Stimulated activated CD4-positive, alpha-beta T cell treated with anti-CD3 and anti-CD28 coated beads, TNF-alpha, amount 100 ng/mL, for 4 hours (primary cell): ENCODE measurements at places on chromosomes 11 and 22.

- DNase-seq = no peak
Measured at GRCh38 chr11:111737444-111738210, 28.6 kb downstream of the PPP2R1B start.

DNA sequence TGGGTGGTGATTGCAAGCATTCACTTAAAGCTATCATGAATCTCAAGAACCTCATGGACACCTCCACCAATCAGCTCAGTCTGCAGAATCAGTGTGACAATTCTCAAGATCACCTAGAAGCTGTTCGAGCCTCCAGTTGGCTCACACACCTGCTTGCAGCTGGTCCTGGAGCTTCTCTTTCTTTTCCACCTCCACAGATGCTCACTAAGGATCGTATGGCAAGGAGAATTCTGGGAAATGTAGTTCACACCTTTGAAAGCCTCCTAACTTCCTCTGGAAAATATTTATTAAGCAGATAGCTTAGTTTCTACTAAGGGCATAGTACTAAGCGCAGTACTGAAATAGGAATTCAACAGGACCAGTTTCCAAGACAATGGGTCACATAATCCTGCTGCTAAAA lies 26.2 kb downstream of the FSHB start:
- no peak for DNase-seq

DNA sequence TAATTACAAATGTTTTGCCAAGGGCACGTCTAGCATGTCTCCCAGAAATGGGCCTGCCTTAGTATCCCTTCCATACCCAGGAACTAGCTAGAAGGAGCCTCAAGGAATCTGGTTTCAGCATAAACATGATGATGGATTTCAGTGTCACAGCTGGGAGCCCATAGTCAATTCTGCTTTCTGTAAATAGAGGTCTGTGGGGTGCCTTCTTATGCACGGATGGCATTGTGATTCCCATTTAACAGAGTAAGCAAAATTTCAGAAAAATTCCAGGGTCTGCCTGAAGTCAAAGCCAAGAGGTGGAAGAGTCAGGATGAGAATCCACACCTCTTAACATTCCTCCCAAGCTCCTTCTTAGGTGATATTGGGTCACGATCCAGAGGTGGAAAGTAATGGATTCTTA lies 12.1 kb downstream of the DUSP18 start:
- no peak for DNase-seq

GRCh38 chr11:27837895-27838563 lies 137.8 kb upstream of the BDNF start:
- no peak for DNase-seq

DNA sequence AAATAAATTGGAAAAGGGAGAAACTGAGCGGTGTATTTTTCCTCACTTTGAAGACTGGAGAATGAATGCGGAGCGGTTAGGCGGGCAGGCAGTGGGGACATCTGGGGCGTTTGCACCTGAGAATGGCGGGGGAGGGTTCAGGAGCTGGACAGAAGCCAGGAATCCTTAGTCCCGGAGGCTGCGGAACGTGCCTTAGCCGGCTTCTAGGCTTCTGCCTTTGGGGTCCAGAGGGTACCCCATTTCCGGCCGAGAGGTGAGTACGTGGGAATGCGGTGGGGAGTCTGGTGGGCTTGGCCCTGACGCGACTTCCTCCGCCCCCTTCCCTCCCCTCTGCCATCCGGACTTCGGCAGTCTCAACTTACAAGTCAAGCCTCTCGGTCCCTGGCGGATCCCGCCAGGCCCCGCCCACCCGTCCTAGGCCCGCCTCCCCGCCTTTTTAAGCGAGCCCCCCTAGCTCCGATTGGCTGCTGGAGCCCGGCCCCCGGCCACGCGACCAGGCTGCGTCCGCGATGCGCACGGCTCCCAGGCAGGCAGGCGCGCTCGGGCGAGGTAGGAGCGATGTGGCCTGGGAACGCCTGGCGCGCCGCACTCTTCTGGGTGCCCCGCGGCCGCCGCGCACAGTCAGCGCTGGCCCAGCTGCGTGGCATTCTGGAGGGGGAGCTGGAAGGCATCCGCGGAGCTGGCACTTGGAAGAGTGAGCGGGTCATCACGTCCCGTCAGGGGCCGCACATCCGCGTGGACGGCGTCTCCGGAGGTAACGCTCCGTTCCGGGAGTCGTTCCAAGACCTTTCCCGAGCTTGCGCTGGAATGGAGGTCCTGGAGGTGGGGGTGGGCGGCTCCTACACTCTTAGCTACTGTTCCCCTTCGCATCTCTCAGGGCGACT lies at the start of gene GCAT:
Gene GCAT (plus strand): TSS at position 525 of the 884 bp plus-strand sequence. CDS start 34 bp downstream, at position 559.
- peak; percentile 80 for DNase-seq

DNA sequence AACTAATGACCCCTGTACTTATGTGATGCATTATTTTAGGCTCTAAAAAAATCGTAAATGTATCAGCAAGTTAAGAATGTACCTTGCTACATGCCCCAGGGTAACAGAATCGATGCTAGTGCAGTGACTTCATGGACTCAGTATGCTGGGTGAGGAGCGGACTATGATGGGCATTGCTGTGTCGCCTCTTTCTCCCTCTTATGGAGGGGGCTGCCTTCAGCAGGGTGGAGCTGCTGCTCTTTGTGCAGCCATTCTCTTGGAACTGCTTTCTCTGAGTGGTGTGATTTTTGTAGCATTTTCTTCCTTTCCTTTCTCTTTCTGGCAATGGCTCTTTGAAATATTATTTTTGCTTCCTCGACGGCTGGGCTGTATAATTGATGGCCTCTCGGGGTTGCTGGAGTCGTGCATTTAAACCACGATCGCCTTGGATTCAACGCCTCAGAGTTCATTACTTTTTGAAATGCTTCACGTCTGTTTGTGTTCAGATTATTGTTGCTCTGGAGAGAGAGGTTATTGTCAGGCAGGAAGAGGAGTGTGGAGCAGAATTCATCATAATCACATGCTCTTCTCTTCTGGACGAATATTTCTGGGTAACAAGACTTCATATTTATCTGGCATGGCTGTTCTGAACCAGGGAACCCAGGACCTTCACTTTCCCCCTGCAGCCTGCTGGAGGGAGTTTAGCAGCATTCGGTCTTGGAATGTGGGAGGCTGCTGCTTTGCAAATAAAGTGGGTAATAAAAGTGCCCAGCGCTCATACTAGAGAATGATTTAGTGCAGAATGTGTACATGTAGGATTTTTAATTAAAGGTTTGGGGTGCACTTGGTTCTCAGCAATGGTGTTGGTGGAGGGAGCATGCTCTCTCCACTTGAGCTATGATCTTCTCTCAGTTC lies 804.2 kb downstream of the NTM start:
- DNase-seq = no peak

- DNase-seq = no peak
Measured at GRCh38 chr11:126613272-126613671, 257.8 kb downstream of the ST3GAL4 start.

DNA sequence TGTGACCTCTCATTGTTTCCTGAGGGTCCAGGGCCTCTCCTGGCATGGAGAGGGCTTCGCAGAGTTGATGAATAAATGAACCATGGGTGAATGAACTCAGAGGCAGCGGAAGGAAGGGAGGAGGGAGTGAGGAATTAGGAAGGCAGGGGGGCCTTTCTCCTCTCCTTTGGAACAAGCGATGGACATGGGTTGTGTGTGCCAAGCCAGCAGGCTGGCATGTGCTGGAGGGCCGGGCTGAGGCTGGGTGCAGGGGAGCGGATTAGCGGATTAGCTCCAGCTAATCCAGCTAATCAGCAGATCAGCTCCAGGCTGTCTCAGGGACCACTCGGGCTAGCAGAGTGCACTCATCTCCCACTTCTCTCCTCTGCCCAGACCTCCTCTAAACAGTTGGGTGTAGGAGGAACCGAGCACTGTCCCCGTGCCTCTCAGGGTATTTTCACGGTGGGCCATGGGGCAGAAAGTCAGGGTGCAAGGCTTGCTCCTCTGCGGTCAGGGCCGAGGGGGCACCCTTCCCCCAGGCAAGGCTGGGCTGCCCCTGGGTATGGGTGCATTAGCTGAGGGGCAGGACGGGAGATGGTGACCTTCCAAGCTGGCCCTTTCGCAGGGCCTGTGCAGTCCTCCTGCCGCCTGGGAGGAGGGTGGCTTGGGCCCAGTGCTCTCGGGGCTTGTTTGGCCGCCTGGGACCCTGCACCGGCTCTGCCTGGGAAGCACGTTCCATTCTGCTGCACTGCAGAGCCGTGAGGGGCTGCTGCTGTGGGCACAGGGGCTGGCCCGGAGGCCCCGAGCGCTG lies 120.3 kb upstream of the B3GAT1 start:
- no peak for DNase-seq

- DNase-seq = no peak
Measured at GRCh38 chr11:60810151-60810550, 25.0 kb downstream of the MS4A10 start.

GRCh38 chr11:100612766-100613165 lies 74.3 kb upstream of the ARHGAP42 start:
- no peak for DNase-seq

DNA sequence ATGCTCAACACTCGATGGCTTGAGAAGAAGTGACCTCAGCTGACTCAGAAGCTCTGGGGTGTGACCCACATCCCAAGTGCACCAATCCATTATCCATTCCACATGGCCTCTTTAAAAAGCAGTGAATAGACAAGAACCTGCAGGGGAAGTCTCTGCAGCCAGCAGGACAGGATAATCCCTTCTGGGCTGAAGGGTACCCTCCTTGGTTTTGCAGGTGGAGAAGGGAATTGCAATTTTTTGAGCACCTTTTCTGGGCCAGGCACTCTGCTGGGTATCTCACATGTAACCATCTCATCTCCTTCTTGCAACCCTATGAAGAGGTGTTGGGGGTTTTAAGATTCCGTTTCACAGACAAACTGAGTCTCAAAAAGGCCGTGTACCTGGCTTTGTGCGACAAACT lies 76.6 kb downstream of the MYO18B start:
- no peak for DNase-seq

DNA sequence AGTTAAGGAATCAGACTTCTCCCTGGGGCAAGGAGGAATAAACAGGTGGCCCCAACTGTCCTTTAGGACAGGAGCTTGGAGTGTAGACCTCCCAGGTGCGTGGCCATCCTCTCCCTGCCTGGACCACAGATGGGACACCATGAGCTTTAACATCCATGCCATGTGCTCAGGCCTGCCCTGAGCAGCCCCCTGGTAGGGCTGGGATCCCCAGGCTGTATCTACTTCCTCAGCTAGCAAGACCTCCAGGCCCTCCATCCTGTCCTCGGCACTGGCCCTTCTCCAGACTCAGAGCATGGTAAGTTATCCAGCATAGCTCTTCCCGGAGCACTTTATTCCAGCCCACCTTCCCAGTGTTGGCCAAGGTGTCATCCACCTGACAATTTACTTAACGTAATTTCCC lies 5.7 kb downstream of the CD6 start:
- no peak for DNase-seq

- no peak for DNase-seq
Measured at GRCh38 chr11:44007481-44008087, 40.2 kb upstream of the ACCSL start.

DNA sequence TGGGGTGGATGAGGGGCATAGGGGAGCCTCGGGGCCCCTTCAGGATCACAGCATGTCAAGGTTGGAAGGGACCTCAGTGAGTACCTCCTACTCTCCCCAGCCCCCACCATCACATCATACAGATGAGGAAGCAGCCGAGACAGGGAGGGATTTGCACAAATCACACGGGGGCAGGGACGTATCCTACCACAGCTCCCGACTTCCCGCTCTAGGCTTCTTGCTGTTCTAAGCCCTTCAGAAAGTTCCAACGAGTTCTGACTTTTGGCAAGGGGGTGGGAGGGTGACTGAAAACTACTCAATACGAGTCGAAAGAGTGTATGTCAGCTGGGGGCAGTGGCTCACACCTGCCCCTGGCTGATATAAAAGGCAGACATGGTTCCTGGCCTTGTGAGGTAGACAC lies 4.7 kb upstream of the RAD9A start:
- DNase-seq = no peak

DNA sequence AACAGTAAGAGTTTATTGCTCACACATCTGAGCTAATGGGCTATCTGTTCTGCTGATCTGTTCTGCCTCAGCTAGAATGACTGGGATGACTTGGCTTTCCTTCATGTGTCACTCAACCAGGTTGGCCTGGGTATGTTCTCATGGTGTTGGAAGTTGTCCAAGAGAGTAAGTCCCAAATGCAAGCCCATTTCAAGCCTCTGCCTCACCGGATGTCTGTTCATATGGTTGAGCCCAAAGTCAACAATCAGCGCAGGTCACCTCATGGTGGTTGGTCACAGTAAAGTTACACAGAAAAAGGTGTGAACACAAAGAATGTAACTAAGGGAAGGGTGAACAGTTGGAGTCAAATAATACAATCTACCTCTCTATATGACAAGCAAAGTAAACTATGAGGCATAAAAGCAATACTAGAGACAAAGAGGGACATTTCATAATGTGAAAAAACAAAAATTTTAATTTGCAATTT lies 1.9 kb downstream of the GDPD4 start:
- DNase-seq = no peak

- no peak for DNase-seq
Measured at GRCh38 chr11:33001751-33002542, 13.7 kb upstream of the DEPDC7 start.

DNA sequence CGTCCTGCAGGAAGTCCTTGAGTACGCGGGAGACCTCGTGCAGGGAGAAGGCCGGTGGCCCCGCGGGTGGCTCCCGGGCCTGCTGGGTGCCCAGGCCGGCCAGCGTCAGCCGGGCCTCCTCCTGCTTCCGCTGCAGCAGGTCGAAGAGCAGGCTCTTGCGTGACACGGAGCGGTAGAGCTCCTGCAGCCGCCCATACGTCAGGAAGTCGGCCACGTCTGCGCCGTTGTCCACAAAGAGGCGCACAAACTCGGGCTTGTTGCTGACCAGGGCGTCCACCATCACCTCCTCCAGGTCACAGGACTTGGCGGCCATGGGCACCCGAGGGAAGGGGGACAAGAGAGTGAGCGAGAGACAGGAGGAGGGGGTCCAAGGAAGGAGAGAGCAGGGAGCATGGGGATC lies 14.6 kb downstream of the TSSC4 start:
- no peak for DNase-seq

GRCh38 chr11:84140386-84141169 lies 854.4 kb upstream of the CCDC90B start:
- no peak for DNase-seq

- DNase-seq = no peak
Measured at GRCh38 chr11:8532475-8532874, 61.6 kb downstream of the STK33 start.

DNA sequence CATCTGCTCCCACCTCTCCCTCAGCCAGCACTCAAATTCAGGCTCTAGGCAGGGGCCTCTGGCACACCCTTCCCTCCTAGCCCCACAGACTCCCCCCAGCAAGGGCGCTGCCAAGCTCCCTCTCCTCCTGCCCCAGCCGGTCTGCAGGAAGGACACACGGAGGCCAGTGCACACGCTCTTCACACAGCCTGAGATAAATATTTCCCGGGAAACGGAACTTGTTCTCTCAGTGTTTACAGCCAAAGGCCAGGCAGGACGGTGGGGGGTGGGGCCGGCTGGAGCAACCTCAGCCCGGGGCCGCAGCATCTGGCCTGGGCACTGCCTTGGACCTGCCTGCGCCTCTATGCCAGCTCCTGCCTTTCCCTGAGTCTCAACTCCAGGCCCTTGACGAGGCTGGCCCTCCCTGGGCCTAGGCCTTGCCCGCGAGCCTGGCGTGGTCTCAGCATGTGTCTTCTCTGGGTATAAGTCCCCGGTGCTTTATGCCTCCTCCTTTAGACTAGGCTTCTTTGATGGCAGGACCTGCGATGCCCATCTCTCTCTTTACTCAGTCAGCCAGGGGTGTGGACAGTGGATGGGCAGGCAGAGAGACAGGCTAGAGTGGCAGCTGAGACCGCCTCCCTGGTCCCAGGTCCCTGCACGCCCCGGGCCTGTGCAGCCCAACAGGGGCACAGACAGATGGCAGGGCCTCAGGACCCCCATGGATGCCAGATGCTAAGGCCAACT lies 48.4 kb downstream of the PDE2A start:
- no peak for DNase-seq

- DNase-seq = no peak
Measured at GRCh38 chr22:39530692-39531331, 1.7 kb downstream of the RPS19BP1 start.
